ENCODE measurements at places on chromosomes 16 and 17.
A peak's percentile ranks its signal among the peaks of the same experiment; 100 is the strongest.

GRCh38 chr16:84115919-84116719, 623 bp downstream of the MBTPS1 start:
- DNase-seq: peak; percentile 26

GRCh38 chr17:46726206-46726605, 92.3 kb downstream of the WNT3 start:
- DNase-seq: no peak

DNA sequence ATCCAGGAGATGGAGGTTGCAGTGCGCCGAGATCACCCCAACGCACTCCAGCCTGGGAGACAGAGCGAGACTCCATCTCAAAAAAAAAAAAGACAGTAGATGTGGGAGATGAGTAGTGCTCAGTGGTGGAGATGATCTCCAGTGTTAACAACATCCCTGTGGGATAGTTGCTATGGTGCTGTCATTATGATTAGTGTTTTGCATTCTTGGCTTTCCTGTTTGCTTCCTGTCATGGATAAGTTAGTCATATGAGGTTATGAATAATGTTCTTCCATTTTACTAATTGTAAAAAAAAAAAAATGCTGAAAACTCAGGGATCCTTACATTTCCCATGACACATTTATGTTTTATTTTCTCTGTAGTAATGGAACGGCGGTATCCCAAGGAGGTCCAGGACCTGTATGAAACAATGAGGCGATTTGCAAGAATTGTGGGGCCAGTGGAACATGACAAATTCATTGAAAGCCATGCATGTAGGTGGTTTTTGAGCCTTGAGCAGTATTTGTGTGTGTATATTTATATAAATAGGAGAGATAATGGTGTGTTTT, 24.5 kb upstream of the DUSP14 start:
- no peak for DNase-seq

GRCh38 chr16:10812312-10813098, 6.1 kb downstream of the TVP23A start:
- DNase-seq: no peak

DNA sequence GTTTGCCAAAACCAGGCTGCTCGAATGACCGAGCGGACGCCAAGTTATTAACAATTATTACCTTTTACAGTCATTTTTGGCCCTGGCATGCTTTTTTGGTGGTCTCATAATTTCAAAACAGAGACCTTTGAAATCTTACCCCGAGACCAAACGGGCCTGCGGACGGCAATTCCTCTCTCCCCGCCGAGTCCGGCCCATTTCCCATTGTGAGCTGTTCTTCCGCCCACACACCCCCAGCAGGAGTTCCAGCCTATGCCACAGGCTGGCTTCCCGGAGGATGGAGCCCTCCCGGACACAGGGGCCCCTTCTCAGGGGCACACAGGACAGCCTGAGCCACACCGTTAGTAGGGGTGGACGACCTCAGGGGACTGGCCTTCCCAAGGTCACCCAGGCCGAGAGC, 130.7 kb downstream of the C16orf95 start:
- no peak for DNase-seq

DNA sequence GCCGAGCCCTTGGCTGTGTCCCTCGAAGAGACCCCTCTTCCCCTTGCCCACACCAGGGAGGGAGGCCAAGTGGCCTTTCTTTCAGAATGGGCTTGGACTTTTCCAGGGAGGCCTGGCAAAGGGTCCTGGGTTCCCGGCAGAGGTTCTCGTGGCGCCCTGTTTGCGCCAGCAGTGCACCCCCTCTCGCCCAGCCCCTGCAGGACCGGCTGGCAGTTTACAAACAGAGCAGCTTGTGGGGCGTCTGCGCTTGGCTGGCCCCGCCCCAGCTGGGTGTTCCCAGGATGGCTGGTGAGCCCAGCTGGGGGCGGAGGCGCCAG, 137.8 kb upstream of the CIBAR2 start:
- no peak for DNase-seq

DNA sequence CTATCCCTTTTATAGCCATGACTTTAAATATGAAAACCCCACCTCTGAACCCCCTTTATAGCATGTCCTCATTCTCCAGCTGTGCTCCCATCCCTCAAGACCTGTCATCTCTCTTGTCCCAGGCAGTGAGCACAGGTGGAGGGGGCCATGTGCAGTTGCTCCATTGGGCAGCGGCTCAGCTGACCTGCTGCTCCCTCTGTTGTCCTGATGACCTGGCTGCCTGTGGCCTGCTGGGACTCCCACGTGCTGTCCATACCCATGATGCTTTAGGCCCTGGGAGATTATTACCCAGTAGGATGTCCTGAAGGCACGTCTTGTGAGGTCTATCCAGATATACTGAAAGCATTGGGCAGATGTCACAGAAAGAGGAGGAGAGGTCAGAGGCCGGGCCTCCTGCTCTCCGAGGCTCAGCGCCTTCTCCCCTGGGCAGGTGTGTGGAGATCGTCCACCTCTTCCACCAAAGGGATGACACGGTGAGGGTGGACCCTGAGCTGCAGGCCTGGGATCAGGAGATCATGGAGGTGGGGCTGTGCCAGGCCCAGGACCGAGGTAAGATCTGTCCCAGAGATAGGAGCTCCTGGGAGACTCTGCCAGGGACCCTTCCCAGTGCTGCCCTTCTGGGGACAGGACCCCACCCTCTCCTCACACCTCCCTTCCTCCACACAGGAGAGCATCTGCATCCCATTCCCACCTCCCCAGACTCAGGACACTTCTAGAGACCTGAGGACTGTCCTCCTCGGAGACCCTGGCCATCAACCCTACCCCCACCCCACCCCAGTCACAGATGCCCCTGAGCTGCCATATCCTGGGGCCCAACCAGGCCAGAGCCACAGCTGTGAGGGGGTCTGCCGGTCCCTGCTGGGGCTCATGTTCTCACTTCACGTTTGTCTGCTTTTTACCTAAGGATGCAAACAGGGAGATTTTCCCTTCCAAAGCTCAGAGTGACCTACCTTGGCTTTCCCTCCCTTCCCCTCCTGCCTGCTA, 58.0 kb downstream of the GOSR1 start:
- DNase-seq: no peak

GRCh38 chr16:70495425-70496182, 27.8 kb downstream of the COG4 start:
- DNase-seq: peak; percentile 79

GRCh38 chr17:77640916-77641605, 317.4 kb upstream of the TNRC6C start:
- no peak for DNase-seq

DNA sequence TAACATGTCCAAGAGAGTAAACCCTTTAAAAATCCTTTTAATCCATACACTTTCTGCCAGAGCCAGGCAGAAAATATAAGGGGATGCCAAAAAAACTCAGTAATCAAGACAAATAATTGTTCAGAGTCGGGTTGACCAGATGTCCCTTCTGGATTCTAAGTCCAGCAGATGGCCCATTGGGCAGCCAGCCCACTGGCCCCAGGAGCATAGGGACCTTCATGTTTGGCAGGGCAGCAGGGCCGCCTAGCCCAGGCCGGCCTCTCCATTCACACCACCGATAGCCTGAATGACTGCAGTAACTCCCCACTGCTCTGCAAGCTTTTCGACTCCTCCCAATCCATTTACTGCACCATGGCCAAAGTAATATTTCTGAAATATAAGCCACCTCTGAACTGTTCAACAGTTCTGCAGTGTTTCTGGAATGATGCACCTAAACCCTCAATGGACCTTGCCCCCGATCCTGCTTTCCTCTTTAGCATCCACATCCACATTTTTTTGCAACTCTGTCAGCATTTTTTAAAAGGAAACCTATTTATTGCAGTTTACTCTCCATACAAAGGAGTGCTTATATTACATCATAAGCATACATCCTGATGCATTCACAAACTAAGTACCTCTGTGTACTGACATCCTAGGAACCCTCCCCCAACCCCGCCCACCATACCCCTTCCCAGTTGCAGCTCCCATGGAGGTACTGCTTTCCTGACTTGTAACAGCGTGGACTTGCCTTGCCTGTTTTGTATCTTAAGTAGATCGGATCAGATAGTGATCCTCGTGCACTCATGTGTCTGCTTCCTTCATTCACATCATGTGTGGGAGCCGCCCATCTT, 46.4 kb downstream of the LDHD start:
- DNase-seq: peak; percentile 78
